ENCODE measurements at places on chromosomes 1 and 21. TPM values are rescaled to one million over a fixed set of nuclear protein-coding genes. Genes with fewer than 3 reads are reported as not detected.

Gene CELA2B
- not detected for total RNA-seq

Gene ALPL
- total RNA-seq: 14.7 TPM

Gene CFAP141
- not detected for total RNA-seq

Gene KLHDC7A
- total RNA-seq: not detected

Gene SPRR2F
- not detected for total RNA-seq

GRCh38 chr1:180926164-180926981 lies 13.7 kb downstream of the KIAA1614 start:
- H3K4me3 ChIP-seq: no peak overlapping the region
- peaks cover 8% of the 10 kb centered on the region for H3K4me1 ChIP-seq
- no peak for DNase-seq
- peaks cover 13% of the 10 kb centered on the region for H3K27me3 ChIP-seq
- H3K36me3 ChIP-seq: no peaks in the 10 kb centered on the region

- H3K4me3 ChIP-seq: no peak overlapping the region
- no peak for DNase-seq
- no peak overlapping the region for H3K27ac ChIP-seq
- no peaks in the 10 kb centered on the region for H3K36me3 ChIP-seq
These were observed 342.9 kb upstream of the PLXNA2 start for GRCh38 chr1:208587110-208587509.

DNA sequence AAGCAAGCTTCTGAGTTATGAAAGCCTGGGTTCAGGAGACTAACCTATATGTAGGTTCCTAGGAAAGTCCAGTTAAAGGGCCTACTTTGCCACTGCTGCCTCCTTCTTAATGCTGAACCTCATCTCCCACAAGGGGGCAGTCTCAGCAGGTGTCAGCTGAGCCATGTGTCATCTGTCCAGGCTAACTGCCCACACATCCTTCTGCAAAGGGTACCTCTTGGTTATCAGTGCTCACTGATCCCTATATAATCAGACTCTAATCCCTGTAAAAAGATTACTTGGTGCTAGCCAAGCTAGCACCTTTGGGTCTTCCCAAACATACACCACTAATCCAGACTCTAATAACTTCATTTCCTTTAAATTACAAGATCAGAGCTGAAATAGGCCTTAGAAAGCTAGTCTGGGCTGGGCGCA lies 9.0 kb downstream of the PRDX1 start:
- H3K27me3 ChIP-seq: no peaks in the 10 kb centered on the region
- peaks cover 5% of the 10 kb centered on the region for H3K4me1 ChIP-seq
- H3K27ac ChIP-seq: no peak overlapping the region
- DNase-seq: no peak
- peaks cover 92% of the 10 kb centered on the region for H3K36me3 ChIP-seq

- no peak for DNase-seq
- H3K4me3 ChIP-seq: peak overlapping the region; percentile 53
- no peak overlapping the region for H3K27ac ChIP-seq
- H3K4me1 ChIP-seq: peaks cover 16% of the 10 kb centered on the region
These were observed 17.7 kb upstream of the SAMD11 start for GRCh38 chr1:905811-906599.

GRCh38 chr1:153540394-153541361 lies at the start of gene S100A5:
TSS of gene S100A5 (minus strand) at chr1:153540934. CDS start at chr1:153540191, 743 bp downstream.
- DNase-seq: no peak
- peak within 1 kb of the TSS; percentile 25 for H3K4me3 ChIP-seq
- H3K27me3 ChIP-seq: no peaks in the 10 kb centered on the region
- H3K27ac ChIP-seq: peak within 1 kb of the TSS; percentile 81

DNA sequence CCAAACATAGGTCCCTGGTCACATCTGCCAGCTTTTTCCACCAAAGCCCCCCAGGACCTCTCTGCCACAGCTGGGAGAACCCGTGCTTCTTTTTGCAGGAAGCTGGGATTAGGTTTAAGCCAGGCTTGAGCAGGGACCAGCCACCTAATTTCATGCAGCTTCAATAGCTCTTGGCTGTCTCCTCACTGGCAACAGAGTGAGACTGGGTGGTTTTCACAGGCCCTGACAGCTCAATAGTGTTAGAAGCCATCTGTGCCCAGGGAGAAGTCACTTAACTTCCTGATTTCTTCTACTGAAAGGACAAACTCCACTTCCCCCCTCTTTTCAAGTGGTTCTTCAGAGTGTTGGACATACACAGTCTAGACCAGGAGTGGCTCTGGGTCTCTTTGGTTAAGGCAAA lies 20.4 kb upstream of the SRSF4 start:
- H3K36me3 ChIP-seq: peaks cover 36% of the 10 kb centered on the region
- no peak overlapping the region for H3K4me3 ChIP-seq
- peaks cover 3% of the 10 kb centered on the region for H3K4me1 ChIP-seq
- no peaks in the 10 kb centered on the region for H3K27me3 ChIP-seq
- H3K27ac ChIP-seq: no peak overlapping the region

- H3K4me3 ChIP-seq: no peak overlapping the region
- H3K36me3 ChIP-seq: no peaks in the 10 kb centered on the region
- DNase-seq: no peak
These were observed 562.6 kb downstream of the PTPRU start for GRCh38 chr1:29798699-29799566.

DNA sequence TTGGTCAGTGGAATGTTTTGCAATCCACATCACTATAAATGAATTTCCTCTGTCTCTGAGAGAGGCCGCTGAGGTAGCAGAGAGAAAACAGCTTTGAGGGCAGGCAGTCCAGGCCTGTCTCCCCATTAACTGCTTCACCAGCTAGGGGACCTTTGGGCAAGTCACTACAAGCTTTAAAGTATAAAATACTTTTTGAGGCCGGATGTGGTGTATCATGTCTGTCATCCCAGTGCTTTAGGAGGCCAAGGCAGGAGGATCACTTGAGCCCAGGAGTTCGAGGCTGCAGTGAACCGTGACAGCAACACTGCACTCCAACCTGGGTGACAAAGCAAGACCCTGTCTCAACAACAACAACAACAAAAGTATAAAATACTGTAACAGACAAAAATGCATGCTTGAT lies 6.4 kb downstream of the IL6R start:
- no peaks in the 10 kb centered on the region for H3K36me3 ChIP-seq
- no peak overlapping the region for H3K4me3 ChIP-seq
- H3K27ac ChIP-seq: no peak overlapping the region
- H3K27me3 ChIP-seq: no peaks in the 10 kb centered on the region
- DNase-seq: no peak
- H3K4me1 ChIP-seq: peaks cover 50% of the 10 kb centered on the region

- H3K27me3 ChIP-seq: peaks cover 59% of the 10 kb centered on the region
- peak; percentile 36 for DNase-seq
- H3K27ac ChIP-seq: no peak within 1 kb of the TSS
These were observed at the start of gene CAMK2N1 for GRCh38 chr1:20485527-20486456. TSS of gene CAMK2N1 (minus strand) at chr1:20486210. CDS start at chr1:20485379, 831 bp downstream.

- no peaks in the 10 kb centered on the region for H3K36me3 ChIP-seq
- H3K4me1 ChIP-seq: no peaks in the 10 kb centered on the region
- no peak for DNase-seq
- H3K27ac ChIP-seq: no peak overlapping the region
These were observed 46.2 kb upstream of the BTG3 start for GRCh38 chr21:17658931-17659330.

- peaks cover 47% of the 10 kb centered on the region for H3K27me3 ChIP-seq
- H3K27ac ChIP-seq: no peak overlapping the region
- no peak for DNase-seq
- no peaks in the 10 kb centered on the region for H3K4me1 ChIP-seq
These were observed 24.7 kb downstream of the TRIM67 start for GRCh38 chr1:231186356-231187115.

DNA sequence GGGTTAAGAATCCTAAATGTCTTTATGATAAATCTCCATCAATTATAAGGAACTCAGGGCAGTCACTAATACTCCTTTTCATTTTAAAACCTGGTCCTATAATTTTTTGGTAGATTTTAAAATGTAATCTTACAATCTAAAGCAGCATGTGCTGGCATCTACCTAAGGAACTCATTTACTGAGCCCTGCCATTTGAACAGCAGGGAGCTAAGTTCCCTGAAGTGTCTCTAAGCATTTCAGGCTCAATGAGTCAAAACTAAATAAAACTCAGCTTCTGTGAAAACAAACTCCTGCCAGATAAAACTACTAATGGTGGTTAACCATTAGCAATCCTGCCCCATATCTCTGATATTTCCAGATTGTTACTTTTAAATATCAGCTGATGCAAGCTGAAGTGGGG lies 1371.8 kb upstream of the PRMT6 start:
- no peak overlapping the region for H3K27ac ChIP-seq
- H3K36me3 ChIP-seq: no peaks in the 10 kb centered on the region
- H3K4me1 ChIP-seq: no peaks in the 10 kb centered on the region
- no peak for DNase-seq

DNA sequence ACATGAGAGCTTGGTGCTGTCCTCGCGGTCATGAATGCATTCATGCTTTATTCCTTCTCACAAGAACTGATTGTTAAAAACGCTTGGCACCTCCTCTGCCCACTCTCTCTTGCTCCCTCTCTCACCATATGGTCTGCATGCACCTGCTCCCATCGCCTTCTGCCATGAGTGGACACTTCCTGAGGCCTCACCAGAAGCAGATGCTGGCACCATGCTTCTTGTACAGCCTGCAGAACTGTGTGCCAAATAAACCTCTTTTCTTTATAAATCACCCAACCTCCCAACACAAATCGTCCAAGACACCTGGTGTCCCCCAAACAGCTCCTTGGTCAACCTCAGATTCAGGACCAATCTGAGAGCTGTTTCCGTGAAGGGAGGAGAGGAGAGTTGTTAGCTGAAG lies 43.3 kb upstream of the PCBP3 start:
- H3K27ac ChIP-seq: no peak overlapping the region
- no peak overlapping the region for H3K4me3 ChIP-seq
- peaks cover 7% of the 10 kb centered on the region for H3K4me1 ChIP-seq
- peaks cover 2% of the 10 kb centered on the region for H3K36me3 ChIP-seq
- H3K27me3 ChIP-seq: peaks cover 11% of the 10 kb centered on the region
- DNase-seq: peak; percentile 1

GRCh38 chr1:158932171-158932570 lies 819 bp downstream of the PYHIN1 start:
- no peak for DNase-seq
- peak overlapping the region; percentile 82 for H3K4me3 ChIP-seq
- no peaks in the 10 kb centered on the region for H3K27me3 ChIP-seq

DNA sequence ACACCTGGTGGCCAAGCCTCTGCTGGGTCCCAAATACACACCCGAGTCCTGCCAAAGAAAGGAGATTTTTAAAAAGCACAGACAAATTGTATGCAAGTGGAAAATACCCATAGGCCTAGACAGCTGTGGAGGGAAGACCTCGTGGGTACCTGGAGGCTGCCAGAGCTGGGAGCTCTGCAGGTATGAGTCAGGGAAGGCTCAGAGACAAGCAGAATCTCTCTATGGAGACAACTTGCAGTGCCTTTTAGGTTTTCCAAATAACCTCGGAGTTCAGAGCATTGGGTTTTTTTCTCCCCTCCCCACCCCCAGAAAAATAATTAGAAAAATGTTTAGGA lies 127.7 kb downstream of the EDEM3 start:
- peaks cover 1% of the 10 kb centered on the region for H3K27me3 ChIP-seq
- no peak for DNase-seq
- no peak overlapping the region for H3K4me3 ChIP-seq
- no peak overlapping the region for H3K27ac ChIP-seq
- no peaks in the 10 kb centered on the region for H3K4me1 ChIP-seq

DNA sequence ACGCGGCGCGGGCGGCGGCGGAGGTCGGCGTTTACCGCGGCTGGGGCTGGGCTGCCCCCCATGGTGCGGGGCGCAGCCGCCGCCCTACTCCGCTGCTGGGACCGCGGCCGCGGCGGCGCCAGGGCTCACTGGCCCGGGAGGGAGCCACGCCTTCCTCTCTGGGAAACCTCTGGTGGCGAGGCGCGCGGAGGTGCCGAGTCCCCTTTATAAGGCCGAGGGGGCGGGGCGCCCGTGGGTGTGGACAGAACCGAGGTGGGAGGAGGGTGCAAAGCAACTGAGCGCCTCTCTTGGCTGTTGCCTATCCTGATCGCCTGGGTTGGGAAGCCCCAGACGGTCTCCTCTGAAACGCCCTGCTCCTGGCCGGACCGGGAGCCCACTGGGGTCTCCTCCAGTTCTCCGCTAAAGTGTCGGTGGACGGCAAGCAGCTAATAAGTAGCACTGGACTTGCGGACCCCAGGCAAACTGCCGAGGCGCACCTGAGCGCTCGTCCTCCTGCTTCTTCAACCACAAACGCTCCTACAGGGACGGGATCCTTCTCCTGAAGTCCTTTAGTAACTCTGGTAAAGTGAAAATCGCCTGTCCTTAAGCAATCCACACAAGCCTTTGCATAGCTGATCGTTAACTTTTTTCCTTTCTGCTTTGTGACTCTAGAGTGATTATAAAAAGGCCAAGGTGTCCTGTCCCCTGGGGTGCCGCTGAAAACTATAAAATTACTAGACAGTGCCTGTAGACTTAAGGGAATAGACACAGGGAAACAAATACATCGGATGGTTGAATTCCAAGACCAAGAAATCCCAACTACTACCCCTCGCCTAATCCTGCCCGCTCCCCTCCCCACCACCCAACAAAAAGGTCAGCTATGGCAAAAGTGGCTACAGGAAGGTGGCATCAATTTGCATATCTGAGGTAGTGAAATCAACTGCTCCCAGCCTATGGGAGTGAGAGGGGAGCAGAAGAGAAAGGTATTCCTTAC lies at the start of gene PTGER3:
PTGER3 (minus strand) TSS at position 182 of the 973 bp plus-strand sequence. CDS start 239 bp downstream, outside the sequence.
- H3K4me3 ChIP-seq: peak within 1 kb of the TSS; percentile 81
- peaks cover 39% of the 10 kb centered on the region for H3K27me3 ChIP-seq
- no peak within 1 kb of the TSS for H3K27ac ChIP-seq
- H3K36me3 ChIP-seq: no peaks in the 10 kb centered on the region

DNA sequence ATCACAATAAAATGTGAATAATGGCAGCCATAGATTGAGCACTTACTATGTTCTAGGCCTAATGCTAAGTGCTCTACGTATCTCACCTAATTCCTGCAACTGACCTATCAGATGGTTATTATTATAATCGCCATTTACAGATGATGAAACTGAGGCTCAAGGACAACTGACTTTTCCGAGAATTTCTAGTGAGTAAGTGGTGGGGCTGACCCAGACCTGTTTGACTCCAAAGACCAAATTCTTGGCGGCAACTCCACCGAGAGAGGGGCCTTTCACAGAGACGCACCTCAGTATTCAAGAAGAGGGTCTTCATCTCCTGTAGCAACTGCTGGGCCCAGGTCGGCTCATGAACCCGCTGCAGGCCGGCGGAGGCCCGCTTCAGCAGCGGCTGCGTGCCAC lies 573 bp downstream of the TMEM234 start:
- peak overlapping the region; percentile 96 for H3K4me3 ChIP-seq
- DNase-seq: no peak
- H3K27ac ChIP-seq: peak overlapping the region; percentile 95
- H3K4me1 ChIP-seq: peaks cover 50% of the 10 kb centered on the region
- H3K27me3 ChIP-seq: no peaks in the 10 kb centered on the region
- peaks cover 59% of the 10 kb centered on the region for H3K36me3 ChIP-seq

GRCh38 chr1:152577168-152577567 lies 3.1 kb downstream of the LCE3D start:
- H3K4me1 ChIP-seq: no peaks in the 10 kb centered on the region
- H3K27me3 ChIP-seq: peaks cover 11% of the 10 kb centered on the region
- H3K4me3 ChIP-seq: no peak overlapping the region
- H3K36me3 ChIP-seq: no peaks in the 10 kb centered on the region
